Activated CD4-positive, alpha-beta memory T cell treated with anti-CD3 and anti-CD28 coated beads for 36 hours (primary cell): ENCODE measurements at places on chromosomes 3 and 15.
A peak's percentile ranks its signal among the peaks of the same experiment; 100 is the strongest.

GRCh38 chr15:34855893-34856292, 60.5 kb upstream of the ACTC1 start:
- no peaks in the 10 kb centered on the region for H3K27me3 ChIP-seq
- peaks cover 5% of the 10 kb centered on the region for H3K4me1 ChIP-seq

- no peak for DNase-seq
Observed at GRCh38 chr15:43209059-43209824, 11.6 kb downstream of the EPB42 start.

DNA sequence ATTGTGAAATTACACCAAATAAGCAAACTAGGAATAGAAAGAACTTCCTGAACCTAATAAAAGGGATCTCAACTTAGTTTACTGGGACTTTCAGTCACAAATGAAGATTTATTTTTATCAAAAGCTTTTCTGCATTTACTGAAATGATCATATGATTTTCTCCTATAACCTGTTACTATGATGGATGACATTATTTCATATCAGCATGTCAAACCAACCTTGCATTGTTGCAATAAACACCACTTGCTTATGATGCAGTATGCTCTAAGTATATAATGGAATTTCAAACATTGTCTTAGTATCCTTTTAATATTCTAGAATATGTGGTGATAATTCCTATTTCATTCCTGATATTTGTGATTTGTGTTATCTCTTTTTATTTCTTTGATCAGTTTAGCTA, 303.0 kb downstream of the CGGBP1 start:
- no peaks in the 10 kb centered on the region for H3K4me1 ChIP-seq
- no peak for DNase-seq
- H3K27me3 ChIP-seq: no peaks in the 10 kb centered on the region
- no peak overlapping the region for H3K27ac ChIP-seq

DNA sequence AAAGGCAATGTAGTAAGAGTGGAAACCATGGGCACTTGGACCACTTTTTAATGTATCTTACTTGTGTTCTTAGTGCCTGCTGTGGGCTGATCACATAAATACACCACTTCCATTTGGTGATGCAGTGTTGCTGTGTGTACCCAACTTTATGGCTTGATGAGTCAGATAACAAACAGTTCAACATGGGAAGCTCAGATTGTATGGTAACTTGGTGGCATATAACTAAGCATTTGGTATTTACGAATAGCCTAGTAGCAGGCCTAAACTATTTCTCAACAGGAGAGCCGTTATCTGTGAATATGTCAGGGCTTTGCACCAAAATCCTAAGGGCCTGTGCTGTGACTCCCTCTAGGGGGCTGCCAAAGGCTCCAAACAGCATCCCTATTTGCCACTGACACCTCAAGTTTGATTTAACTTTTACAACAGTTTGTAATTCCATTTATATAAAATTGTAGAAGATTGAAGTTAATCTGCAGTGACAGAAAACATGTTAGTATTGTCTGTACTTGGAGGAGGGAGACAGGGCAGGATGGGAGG, 640.4 kb upstream of the CADM2 start:
- no peak overlapping the region for H3K4me3 ChIP-seq
- no peaks in the 10 kb centered on the region for H3K36me3 ChIP-seq
- no peak for DNase-seq
- no peaks in the 10 kb centered on the region for H3K27me3 ChIP-seq

GRCh38 chr3:139129892-139130291, 85.2 kb upstream of the PRR23C start:
- no peaks in the 10 kb centered on the region for H3K36me3 ChIP-seq
- DNase-seq: no peak
- no peaks in the 10 kb centered on the region for H3K27me3 ChIP-seq
- no peak overlapping the region for H3K27ac ChIP-seq
- no peak overlapping the region for H3K4me3 ChIP-seq

DNA sequence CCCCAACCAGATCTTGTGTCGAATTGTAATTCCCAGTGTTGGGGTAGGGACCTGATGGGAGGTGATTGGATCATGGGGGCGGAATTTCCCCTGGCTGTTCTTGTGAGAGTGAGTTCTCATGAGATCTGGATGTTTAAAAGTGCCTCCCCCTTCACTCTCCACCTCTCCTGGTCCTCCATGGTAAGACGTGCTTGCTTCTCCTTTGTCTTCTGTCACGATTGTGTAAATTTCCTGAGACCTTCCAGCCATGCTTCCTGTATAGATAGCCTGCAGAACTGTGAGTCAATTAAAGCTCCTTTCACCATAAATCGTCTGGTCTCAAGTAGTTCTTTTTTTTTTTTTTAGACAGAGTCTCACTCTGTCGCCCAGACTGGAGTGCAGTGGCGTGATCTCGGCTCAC, 42.3 kb downstream of the NR1D2 start:
- H3K27me3 ChIP-seq: no peaks in the 10 kb centered on the region
- no peaks in the 10 kb centered on the region for H3K36me3 ChIP-seq
- no peak for DNase-seq
- peaks cover 4% of the 10 kb centered on the region for H3K4me1 ChIP-seq

DNA sequence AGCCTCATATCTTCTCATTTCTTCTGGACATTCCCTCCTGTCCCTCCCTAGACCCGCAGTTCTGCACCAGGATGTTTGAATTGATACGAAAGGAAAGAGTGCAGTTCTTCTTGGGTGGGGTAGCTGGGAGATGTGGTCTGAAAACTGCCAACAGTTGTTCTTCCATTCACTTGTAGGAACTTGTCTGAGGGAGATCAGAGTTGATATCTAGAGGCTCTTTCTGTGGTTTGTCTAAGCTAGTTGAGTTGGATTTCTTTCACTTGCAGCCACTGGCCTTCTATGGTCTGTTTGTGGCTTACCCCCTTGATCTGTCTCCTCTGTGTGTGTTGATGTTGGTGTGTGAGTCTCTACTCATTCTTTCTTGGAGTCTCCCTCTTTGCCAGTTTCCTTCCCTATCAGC, 42.5 kb upstream of the PIK3CB start:
- peaks cover 2% of the 10 kb centered on the region for H3K36me3 ChIP-seq
- DNase-seq: no peak
- H3K27me3 ChIP-seq: no peaks in the 10 kb centered on the region
- H3K27ac ChIP-seq: no peak overlapping the region

- no peaks in the 10 kb centered on the region for H3K36me3 ChIP-seq
- H3K27me3 ChIP-seq: no peaks in the 10 kb centered on the region
- H3K4me3 ChIP-seq: no peak overlapping the region
- no peak for DNase-seq
- H3K4me1 ChIP-seq: peaks cover 21% of the 10 kb centered on the region
Observed at GRCh38 chr3:107641572-107642307, 119.0 kb downstream of the BBX start.

DNA sequence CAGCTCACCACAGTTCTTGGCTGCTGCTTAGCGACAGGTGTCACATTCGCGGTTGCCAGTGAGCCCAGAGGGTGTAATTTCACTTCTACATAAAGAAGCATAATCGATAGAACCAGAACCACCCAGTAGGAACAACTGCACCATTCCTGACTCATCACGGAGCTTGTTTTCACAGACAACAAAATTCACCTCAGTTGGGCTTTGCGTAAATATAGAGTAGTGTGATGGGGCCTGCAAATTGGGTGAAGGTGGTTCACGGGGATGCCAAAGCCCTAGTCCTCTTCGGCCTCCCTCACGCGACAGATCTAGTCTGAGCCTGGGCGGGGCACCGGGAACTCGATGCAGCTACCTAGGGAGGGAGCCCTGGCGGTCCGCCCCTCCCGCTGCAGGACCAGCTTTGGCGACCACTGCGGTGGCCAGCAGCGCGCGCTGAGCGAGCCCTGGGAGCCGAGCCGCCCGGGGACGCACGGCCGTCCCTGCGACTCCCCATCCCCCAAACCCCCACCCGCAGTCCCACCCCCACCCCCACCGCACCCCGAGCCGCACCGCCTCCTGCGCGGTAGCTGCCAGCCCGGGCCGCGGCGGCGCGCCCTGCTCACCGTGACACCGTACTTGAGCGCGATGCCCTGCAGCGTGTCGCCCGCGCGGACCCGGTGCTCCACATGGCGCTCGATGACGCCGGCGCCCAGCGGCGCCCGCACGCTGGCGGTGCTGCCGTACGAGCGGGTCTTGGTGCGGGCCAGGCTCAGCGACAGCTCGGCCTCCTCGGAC, 519 bp downstream of the LYSMD2 start:
- H3K4me3 ChIP-seq: peak overlapping the region; percentile 81
- peak; percentile 71 for DNase-seq
- peaks cover 2% of the 10 kb centered on the region for H3K36me3 ChIP-seq
- peaks cover 60% of the 10 kb centered on the region for H3K4me1 ChIP-seq
- no peaks in the 10 kb centered on the region for H3K27me3 ChIP-seq

- DNase-seq: no peak
- H3K27ac ChIP-seq: no peak overlapping the region
- no peaks in the 10 kb centered on the region for H3K27me3 ChIP-seq
- peaks cover 17% of the 10 kb centered on the region for H3K4me1 ChIP-seq
Observed at GRCh38 chr15:67784856-67785430, 40.4 kb upstream of the SKOR1 start.

DNA sequence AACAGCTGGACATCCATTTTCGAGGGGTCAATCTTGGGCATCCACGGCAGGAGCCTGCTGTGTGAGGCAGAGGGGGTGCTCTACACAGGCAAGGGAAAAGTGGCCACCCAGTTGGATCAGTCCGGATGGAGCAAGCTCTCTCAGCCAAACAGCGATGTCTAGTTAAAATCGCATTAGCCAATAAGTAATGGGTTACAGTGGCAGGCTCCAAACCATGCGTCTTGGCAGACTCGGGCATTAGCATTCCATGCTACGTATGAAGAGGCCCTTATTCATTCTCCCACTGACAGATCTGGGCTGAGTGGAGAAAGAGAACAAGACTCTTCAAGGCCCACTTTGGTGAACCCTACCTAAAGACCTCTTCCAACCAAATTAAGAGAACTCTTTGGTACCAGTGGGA, 49.3 kb downstream of the CCNB2 start:
- no peak overlapping the region for H3K27ac ChIP-seq
- no peak for DNase-seq
- no peak overlapping the region for H3K4me3 ChIP-seq
- H3K36me3 ChIP-seq: no peaks in the 10 kb centered on the region
- H3K27me3 ChIP-seq: no peaks in the 10 kb centered on the region

DNA sequence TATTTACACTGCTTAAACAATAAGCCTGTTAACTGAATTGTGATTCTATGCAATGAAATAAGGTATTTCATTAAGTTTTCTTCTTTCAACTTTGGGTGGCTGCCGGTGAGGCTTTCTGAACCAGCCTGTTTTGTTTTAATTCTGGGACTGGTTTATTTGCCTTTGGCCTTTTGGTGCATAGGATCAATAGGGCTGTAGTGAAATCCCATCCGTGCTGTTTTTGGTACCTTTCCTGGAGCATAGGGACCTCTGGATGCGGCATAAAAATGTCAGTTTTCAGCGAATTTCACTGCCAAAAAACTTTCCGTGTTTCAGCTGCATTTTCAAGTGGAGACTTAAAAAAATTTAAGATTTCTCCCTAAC, 514 bp downstream of the PLS1 start:
- H3K27me3 ChIP-seq: peaks cover 3% of the 10 kb centered on the region
- H3K4me1 ChIP-seq: peaks cover 10% of the 10 kb centered on the region
- H3K36me3 ChIP-seq: no peaks in the 10 kb centered on the region
- no peak for DNase-seq
- no peak overlapping the region for H3K27ac ChIP-seq

DNA sequence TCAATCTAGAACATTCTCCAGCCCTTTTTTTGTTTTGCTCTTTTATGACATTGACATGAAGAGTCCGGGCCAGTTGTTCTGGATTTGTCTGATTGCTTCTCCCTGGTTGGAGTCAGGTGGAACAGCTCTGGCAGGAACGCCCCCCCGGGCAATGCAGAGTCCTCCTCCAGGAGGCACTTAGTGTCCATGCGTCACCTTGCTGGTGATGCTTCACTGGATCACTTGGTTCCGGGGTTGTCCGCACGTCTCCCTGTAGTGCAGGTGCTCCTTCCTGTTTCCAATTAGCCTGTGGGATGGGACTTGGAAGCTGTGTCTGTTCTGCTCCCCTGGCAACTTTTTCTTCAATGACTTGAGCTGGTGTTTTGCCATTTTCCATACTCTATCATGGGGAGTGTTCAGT, 9.8 kb downstream of the CSK start:
- peak overlapping the region; percentile 6 for H3K4me3 ChIP-seq
- H3K27ac ChIP-seq: peak overlapping the region; percentile 99
- H3K4me1 ChIP-seq: peaks cover 89% of the 10 kb centered on the region
- DNase-seq: no peak
- H3K36me3 ChIP-seq: peaks cover 42% of the 10 kb centered on the region
- H3K27me3 ChIP-seq: no peaks in the 10 kb centered on the region

DNA sequence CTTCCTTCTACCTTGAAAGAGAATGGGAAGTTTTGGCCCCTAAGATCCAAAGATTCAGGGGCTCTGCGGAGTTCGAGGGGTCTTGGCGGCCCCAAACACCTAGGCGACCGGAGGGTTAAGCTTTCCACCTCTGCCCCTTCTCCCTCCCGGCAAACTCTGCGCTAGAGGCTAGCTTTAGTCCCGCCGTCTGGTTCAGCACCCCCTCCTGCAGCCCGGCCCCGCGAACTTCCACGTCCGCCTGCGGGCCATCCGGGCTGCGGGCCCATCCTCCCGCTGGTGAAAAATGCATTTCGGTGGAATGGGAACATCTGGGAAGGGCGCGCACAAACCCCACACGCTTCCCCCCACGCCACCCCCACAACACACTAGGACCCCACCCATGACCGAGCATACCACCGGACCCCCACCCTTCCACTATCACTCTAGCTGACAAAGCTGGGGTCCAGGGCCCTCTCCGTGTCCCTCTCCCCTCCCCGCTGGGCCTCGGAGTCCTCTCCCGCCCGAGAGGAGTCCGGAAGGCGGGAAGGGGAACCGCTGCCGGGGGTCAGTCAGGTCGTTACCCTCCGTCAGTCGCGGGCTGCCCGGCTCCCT, 1.0 kb downstream of the SHOX2 start:
- H3K27me3 ChIP-seq: peaks cover 76% of the 10 kb centered on the region
- no peak overlapping the region for H3K27ac ChIP-seq

GRCh38 chr3:46559091-46559704, 6.9 kb downstream of the LRRC2 start:
- H3K4me3 ChIP-seq: no peak overlapping the region
- peaks cover 11% of the 10 kb centered on the region for H3K4me1 ChIP-seq
- H3K36me3 ChIP-seq: no peaks in the 10 kb centered on the region
- H3K27me3 ChIP-seq: peaks cover 1% of the 10 kb centered on the region
- no peak for DNase-seq

DNA sequence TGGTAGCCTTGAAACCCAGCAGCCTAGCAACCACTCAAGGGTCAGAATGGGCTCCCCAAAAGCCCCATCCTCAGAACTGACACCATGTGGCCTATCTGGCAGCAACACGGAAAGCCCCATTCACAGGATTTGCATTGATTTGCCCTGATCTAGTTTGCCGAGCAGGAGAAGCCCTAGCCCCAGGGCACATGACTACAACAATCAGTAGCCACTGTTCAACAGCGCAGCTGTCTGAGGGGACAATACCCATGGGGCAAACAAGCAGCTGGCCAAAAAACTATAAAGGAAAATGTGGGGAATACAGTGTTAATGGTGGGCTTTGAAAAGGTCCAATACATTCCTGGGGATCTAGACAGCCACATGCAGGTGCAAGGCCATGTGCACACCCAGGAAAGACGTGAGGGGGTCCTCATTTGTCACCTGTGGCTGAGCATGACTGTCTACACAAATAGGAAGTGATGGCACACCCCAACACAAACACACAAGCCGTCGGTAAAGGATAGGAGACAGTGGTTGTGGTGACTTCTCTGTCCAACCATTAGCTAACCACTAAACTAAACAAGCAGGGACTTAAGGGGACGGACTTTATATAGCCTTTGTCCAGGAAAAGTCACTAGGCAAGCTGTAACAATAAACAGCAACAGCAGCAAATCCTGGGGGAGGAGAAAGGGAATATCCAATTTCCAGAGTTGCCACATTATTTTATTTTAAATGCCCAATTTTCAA, 113.7 kb downstream of the LRIG1 start:
- no peak for DNase-seq
- H3K36me3 ChIP-seq: peaks cover 60% of the 10 kb centered on the region
- no peak overlapping the region for H3K4me3 ChIP-seq
- peaks cover 41% of the 10 kb centered on the region for H3K4me1 ChIP-seq
- H3K27ac ChIP-seq: no peak overlapping the region
- H3K27me3 ChIP-seq: no peaks in the 10 kb centered on the region
